ENCODE measurements at places on chromosomes 3 and 15.

GRCh38 chr3:193789455-193789854 lies 196.4 kb downstream of the OPA1 start:
- no peak for DNase-seq

DNA sequence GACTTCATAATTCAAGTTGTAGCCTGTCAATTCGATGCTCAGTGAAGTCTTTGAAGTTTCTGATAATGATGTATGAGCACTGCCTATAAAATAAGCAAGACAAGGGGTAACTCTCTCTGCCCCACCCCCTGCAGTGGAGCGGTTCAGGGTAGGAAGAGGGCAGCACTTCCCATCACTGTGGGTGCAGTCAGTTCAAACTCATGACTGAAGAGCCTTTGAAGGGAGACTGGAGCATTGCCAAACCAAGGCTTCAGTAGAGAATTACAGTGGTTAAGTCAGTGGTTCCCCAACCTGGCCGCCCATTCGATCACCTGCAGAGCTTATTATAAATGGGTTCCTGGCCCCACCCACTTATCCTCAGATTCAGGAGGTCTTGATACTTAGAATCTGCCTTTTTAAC lies 190.6 kb downstream of the SHQ1 start:
- no peak for DNase-seq

DNA sequence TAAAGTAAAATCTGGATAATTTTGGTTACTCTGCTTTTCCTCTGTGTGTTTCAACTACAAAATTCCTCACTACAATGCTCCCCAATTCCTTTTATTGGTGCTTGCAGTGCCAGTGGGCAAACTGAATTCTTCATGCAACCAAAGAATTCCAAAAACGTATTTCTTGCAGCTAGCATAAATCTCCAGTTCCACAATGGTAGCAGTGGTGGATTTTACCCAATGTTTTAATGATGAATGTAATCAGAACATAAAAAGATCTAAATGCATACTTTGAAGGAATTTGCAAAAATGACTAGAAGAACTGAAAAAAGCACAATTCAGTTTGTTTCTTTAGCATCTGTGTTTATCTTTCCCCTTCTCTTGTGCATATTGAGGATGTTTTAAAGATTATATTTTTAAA lies 359.6 kb upstream of the TPRG1 start:
- DNase-seq = no peak

DNA sequence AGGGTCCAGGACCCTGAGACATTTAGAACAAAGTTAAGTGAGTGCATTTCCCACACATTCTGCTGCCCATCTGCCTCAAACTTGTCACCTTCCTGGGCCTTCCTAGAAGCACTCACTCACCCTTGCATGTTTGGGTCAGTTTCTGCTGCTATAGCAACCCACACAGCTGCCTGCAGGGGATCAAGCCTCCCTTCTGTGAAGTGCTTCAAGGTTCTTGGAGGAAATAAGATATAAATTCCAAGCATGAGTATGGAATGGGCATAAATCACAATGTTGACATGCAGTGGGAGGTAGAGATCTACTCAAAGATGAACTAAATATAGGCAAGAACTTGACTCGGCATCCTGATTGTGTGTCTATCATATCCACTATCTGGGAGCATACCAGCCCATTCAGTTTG lies 140.4 kb downstream of the SLC9A9 start:
- DNase-seq = no peak

- no peak for DNase-seq
Observed at GRCh38 chr3:172305552-172305951, 142.7 kb downstream of the GHSR start.

All from hindlimb muscle (tissue), 1 donor.